Erythroblast (primary cell): ENCODE measurements at places on chromosomes 16 and 17.

- DNase-seq = no peak
These were observed 104.3 kb upstream of the TNRC6C start for GRCh38 chr17:77854083-77854758.

DNA sequence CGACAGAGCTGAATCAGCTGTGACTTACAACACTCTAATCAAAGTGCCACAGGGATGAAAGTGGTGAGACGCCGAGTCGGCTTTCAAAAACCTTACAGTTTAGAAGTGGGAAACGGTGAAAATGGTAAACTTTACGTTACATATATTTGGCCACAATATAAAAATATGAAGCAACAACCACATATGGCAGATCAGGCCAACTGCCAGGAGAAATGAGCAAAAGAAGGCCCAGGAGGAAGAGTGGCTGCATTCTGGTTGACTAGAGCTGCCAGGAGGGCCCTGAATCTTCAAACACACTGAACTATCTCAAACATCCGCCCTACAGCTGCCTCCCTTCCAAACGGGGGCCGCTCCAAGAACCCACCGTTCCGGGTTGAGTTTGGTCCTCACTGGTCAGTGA, 56.3 kb downstream of the MRM3 start:
- DNase-seq = no peak

- DNase-seq = no peak
These were observed 83.3 kb upstream of the GPRC5B start for GRCh38 chr16:19967963-19968362.

- no peak for DNase-seq
These were observed 63.4 kb downstream of the PITPNC1 start for GRCh38 chr17:67440277-67441051.

DNA sequence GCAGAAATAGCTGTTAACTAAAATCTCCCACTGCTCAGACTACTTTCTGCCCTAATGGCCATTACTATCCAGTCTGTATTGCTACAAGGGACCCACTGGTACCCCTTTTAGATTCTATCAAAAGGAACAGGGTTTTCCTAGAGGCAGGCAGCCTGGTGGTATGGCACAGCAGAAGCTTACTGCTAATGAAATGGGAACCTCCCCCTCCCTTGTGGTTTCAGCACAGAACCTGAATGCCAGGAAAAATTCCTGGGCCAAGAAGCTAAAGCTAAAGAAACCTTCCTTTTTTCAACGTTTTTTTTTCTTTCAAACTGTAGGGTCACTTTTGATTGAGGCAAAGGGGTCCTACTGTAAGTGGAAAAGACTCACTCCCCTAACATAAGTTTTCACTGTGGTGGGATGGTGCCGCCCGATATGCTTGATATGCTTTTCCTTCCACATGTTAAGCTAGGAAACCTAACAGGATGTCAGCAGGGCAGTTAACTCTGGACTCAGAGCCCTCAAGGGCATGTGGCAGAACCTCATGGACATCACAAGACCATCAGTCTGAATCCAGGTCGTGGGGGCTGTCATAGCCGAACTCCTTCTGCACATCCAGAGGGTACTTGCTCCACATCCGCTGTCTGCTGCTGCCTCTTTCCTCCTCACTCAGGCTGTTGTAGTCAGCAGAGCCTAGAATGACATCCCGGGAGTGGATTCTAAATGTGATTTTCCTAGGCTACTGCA, 9.8 kb downstream of the SLC7A6OS start:
- no peak for DNase-seq
